ENCODE measurements at places on chromosomes 3 and 15.

DNA sequence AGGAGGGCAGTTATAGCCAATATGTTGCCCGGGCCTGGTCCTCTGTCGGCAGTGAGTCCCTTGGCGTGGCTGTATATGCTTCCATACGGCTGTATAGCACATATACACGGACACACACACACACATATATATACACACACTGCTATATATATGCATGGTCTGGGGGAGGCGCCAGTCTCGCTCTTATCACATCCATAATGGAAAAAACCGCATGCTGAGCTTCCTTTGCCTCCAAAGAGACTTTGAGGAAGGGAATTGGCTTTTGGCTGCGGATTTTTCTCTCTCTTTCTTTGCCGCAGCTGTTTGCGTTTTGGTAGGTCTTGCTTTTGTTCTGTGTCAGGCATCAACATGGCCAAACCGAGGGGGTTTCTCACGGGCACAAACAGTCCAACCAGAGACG, 11.3 kb upstream of the TMEM115 start:
- DNase-seq, result no peak

DNA sequence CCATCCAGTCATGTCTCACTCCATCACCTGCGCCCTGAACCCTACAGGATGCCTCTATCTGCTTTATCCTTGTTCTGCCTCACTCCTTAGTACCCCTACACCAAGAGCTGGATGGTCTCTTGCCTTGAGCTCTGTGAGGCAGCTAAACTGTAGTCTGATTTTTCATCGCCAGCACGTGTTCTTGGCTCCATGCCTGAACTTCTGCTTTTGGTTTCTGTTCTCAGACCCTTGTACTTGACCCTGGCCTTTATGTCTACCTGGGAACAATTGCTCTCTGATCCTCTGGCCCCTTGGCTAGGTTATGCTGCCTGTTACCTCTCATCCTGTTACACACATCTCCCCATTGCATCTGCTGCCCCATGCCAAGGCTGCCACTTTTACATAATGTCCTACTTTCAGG, 318.0 kb upstream of the LMCD1 start:
- no peak for DNase-seq

GRCh38 chr15:64544450-64544849, 84.1 kb downstream of the ZNF609 start:
- no peak for DNase-seq

- DNase-seq, result no peak
Measured at GRCh38 chr3:176755977-176756376, 441.3 kb downstream of the TBL1XR1 start.

- no peak for DNase-seq
Measured at GRCh38 chr3:161250116-161250515, 29.0 kb downstream of the NMD3 start.

GRCh38 chr15:87575896-87576473, 680.6 kb downstream of the NTRK3 start:
- DNase-seq, result no peak

- DNase-seq, result no peak
Measured at GRCh38 chr3:72903004-72903403, 15.2 kb downstream of the GXYLT2 start.
